Right ventricle myocardium inferior (tissue), 1 donor: ENCODE measurements at places on chromosomes 5 and 9. TPM values are rescaled to one million over a fixed set of nuclear protein-coding genes. Genes with fewer than 3 reads are reported as not detected.

DNA sequence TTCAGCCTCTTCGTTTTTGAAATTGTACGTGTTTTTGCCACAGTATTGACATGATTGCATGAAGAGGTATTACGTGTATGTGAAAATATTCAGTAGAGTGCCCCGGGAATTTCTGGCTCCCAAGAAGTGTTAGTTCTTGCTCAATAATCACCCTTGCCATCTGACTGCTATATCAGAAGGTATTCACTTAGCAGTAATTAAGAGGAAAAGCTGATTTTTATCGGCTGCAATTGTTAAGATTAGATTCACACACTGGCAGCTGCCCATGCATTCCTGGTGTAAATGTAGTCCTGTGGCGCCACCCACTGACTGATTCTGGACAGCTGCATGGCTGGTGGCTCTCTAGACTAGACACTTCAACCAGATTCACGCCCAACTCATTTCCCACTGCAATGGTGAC, 440.1 kb upstream of the ADAMTS16 start:
- no peak for DNase-seq

- no peak for DNase-seq
Observed at GRCh38 chr5:74954919-74955318, 88.7 kb upstream of the FAM169A start.

DNA sequence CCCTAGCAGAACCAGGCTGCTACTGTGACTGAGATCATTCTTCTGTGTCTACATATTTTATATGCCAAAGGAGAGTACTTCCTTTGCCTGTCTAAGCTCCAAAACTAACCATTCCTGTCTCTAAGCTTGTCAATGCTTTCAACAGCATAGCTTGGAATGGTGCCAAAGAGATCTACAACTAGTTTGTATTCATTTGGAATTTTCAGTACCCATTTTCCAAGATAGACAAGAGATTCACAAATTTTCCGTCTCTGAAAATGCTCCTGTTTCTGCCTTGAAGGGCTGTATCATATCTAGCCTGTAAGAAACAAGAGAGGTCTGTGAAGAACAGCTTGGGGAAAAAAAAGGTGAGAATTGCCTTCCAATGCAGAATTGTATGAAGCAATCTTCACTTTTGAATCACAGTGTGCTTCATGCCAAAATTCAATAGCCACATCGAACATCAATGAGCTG, 334.4 kb upstream of the ACTBL2 start:
- DNase-seq: no peak

CPLANE1 gene
- 9.5 TPM for total RNA-seq

RLN2 gene
- not detected for total RNA-seq
